ENCODE measurements at places on chromosomes 16 and 17.
A peak's percentile ranks its signal among the peaks of the same experiment; 100 is the strongest.

GRCh38 chr17:31696703-31697325 lies 162.2 kb downstream of the COPRS start:
- no peak for DNase-seq

DNA sequence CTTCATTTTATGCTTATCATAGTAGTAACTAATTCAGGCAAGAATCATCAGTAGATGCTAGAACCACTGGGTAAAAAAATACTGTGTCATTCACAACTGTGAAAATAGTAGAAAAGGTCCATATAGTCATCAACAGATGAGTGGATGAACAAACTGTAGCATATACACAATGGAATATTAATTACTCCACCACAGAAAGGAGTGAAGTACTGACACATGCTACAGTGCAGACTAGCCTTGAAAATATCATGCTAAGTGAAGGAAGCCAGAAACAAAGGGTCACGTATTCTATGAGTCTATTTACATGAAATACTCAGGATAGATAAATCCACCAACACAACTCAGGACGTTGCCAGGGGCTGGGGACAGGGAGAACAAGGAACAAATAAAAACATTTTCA lies 13.3 kb downstream of the USP22 start:
- no peak for DNase-seq

GRCh38 chr17:20228410-20228809 lies 219.3 kb downstream of the SPECC1 start:
- DNase-seq: no peak

DNA sequence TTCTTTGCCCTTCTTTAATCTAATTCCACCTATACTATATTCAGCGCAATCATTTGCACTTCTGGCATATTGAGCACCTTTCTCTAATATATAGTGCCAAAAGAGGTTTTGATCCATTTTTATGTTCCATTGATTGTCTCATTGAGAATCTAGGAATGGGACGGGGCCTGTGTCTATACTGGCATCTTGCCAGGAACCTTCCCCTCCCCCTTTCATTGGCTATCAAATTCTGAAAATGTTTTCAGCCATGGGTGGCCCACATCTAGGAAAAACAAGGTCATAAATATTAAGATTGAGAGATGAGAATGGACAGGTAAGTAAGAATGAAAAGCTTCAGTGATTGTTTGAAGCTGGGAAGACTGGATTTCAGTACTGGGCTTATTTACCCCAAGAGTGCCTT lies 159.9 kb downstream of the FTO start:
- DNase-seq: no peak

DNA sequence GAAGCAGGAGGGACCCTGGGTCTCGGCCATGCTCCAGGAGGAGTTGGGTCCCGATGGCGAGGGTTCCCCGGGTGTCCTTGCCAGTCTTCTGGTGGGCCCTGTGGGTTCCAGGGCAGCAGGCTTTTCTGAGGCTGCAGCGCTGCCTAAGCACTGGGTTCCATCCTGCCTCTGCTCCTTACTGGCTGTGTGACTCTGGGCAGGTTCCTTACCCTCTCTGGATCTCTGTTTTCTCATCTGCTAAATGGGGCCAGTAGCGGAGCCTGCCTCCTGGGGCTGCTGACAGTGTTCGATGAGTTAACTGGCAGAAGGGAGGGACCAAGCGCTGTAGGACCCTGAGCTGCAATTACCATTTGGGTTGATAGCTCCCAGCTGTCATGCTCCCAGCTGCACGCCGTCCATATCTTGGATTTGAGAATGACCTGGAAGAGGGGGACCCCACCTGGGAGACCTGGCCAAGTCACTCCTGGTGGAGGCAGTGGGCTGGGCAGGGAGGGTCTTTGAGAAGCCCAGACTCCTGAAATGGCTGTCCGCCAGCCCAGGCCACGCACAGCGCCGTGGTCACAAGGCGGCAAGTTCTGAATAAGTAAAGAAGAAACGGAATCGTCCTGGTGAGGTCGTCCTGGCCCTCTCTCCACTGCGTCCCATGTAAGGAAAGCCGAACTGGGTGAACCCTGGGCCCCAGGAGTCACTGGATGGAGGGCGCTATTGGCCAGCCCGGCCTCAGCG lies 47.2 kb upstream of the GSE1 start:
- no peak for DNase-seq

DNA sequence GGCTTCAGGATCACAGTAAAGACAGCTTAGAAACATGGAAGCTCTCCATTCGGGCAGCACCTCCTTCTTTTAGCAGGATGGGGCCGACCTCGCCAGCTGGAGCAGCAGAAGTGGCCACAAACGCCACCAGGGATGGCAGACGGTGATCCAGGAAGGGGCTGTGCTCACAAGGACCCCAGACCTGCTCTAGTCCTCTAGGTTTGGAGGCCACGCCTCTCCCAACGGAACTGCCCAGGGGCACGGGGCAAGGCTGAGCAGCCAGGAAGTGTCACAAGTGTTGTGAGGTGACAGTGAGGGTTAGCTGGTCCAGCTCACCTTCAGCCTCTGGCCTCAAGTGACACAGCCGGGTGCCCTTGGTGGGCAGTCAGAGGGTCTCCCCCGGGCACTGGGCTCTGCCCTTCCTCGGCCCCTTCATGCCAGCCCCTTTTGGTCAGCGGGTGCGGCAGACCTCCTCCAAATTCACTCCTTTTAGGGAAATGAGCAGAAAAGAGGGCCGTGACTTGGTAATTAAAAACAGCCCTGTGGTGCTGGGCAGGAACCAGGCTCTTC lies 20.4 kb downstream of the CEP295NL start:
- DNase-seq: no peak

DNA sequence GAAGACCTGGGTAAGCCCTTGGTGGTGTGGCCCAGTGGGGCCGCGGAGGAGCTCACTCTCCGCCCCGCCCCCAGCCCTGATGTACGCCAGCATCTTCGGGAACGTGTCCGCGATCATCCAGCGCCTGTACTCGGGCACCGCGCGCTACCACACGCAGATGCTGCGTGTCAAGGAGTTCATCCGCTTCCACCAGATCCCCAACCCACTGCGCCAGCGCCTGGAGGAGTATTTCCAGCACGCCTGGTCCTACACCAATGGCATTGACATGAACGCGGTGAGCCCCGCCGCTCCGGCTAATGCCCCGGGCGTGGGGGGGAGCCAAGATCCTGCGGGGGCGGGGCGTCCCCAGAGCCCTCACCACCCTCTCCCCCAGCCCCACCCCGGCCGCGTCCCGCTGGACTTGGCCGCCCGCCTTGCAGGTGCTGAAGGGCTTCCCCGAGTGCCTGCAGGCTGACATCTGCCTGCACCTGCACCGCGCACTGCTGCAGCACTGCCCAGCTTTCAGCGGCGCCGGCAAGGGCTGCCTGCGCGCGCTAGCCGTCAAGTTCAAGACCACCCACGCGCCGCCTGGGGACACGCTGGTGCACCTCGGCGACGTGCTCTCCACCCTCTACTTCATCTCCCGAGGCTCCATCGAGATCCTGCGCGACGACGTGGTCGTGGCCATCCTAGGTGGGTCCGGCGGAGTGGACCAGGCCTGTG lies 12.1 kb upstream of the DCAF7 start:
- no peak for DNase-seq

- no peak for DNase-seq
Observed at GRCh38 chr16:87709677-87710076, 56.1 kb downstream of the KLHDC4 start.

DNA sequence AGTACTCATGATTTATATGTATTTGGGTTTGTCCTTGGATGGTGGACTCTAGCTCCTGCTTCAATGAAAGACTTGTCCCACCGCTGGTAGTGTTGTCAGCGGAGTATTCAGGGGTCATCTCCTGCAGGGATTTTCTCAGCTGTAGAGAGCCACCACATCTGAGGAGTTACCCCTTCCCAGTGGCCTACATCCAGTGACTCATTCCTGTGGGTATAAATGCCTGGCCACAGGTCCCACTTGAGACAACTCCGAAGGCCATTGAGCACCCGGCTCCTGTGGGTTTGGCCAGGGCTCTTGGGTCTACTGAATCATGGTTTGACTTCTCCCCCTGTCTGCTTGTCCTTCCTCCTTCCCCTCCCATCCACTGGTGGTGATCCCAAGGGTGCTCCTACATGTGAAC lies 34.6 kb upstream of the WSB1 start:
- DNase-seq: no peak

GRCh38 chr16:68374961-68375660 lies 64.3 kb downstream of the PRMT7 start:
- no peak for DNase-seq

- no peak for DNase-seq
Observed at GRCh38 chr17:20122254-20122879, 113.2 kb downstream of the SPECC1 start.

DNA sequence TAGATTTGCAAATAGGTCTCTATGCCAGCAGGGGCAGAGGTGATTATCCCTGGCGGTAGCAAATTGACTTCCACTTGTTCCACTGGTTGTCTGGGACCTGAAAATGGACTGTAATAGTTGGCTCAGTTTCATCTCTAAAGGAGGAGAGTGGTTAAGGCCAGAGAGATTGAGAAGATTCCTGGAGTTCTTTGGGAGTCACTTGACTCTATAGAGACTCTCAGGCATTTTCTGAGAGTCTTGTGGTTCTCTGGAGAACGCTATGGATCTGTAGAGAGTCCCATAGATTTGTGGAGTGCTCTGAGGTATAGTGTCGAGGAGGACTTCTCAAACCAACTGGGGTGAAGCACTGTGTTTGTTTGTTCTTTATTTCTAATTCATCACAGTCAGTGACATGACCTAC lies 8.9 kb upstream of the PMP22 start:
- no peak for DNase-seq

GRCh38 chr16:4323845-4324488 lies 8.1 kb downstream of the GLIS2 start:
- DNase-seq: no peak

DNA sequence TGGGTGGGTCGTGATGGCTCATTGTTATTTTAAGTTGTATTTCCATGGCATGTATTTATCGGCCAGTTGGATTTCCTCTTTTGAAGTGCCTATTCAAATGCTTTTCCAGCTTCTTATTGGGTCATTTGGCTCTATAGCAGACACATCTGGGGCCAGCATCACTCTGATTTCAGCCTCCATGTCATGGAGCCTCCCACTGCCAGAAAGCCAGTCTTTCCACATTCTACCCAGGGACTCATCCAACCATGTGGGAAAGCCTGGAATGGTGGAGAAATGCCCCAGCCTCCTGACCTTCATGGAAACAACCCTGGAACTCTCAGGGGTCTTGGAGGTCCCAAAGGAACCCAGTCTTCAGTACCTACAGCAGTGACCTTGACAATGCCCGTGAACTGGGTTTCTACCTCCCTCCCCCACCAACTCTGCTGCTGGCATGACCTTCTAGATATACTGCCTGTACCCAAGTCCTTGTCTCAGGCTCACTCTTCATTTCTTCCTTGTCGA lies 33.8 kb upstream of the ADGRG1 start:
- no peak for DNase-seq

GRCh38 chr17:39635614-39636176 lies 1.2 kb upstream of the STARD3 start:
- DNase-seq: no peak

DNA sequence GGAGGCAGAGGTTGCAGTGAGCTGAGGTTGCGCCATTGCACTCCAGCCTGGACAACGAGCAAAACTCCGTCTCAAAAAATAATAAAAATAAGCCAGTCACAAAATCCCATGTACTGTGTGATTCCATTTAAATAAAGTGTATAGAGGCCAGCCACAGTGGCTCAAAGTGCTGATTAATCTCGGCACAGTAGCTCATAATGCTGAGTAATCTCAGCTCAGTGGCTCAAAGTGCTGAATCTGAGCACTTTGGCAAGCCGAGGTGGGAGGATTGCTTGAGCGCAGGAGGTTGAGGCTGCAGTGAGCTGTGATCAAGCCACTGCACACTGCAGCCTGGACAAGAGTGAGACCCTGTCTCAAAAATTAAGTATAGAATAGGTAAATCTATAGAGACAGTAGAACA lies 4.9 kb downstream of the TMED6 start:
- DNase-seq: peak; percentile 34

GRCh38 chr17:58072862-58073261 lies 10.4 kb upstream of the DYNLL2 start:
- no peak for DNase-seq

- DNase-seq: no peak
Observed at GRCh38 chr16:68921637-68922036, 78.3 kb downstream of the TANGO6 start.

DNA sequence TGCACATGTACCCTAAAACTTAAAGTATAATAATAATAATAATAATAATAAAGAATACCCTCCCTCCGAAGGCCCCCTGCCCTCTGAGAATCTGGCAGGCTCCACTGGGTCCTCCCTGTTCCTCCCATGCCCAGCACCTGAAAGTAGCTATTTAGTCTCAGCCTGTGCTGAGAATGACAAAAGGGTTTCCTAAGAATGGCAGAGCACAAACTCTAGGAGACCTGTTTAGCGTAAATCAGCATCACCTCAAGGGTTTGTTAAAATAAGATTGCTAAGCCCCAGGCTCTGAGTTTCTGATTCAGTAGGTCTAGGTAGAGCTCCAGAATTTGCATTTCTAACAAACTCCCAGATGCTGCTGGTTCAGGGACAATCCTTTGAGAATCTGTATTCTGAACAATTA lies 606.8 kb upstream of the CDH11 start:
- DNase-seq: no peak

DNA sequence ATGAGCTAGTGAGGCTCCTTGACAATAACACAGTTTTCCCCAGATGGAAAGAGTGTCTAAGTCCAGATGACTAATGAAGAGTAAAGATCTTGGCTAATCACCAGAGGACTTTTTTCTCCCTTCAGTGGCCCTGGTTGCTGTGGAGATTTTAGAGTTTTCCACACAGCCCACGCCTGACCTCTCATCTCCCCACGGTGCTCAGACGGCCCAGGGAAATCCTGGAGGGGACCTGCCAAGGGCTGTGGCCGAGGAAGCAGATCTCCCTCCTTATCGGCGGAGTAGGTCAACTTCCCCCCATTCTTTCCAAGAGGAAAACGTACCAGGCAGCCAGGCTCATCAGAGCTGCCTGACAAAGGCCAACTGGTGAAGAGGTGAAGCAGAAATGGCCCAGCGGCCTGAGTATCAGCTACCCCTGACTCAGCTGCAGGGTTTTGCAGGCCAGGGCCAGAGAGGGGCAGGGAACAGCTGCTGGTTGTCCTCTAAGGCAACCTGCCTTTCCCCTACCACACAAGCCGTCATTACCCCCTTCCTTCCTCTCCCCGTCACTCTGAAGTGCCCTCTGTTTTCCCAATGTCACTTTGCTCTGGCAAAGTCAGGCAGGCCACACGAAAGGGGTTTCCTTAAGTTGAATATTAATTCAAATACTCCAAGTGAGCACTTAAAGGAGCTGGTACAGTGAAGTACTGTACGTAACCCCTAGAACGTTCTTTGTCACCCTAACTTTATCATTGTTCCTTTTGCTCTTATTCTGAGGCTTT lies 140.2 kb upstream of the ADAMTS18 start:
- no peak for DNase-seq

GRCh38 chr17:57626520-57627210 lies 118.4 kb downstream of the CCDC182 start:
- no peak for DNase-seq

All from activated CD4-positive, alpha-beta T cell treated with anti-CD3 and anti-CD28 coated beads, Interleukin-2, amount 50 U/mL, for 16 hours (primary cell).